Muscle of leg (tissue), 16 donors: ENCODE measurements at places on chromosomes 5 and 9. TPM values are rescaled to one million over a fixed set of nuclear protein-coding genes. Genes with fewer than 3 reads are reported as not detected.

- DNase-seq: no peak
Measured at GRCh38 chr9:89613912-89614892, 9.4 kb downstream of the GADD45G start.

- DNase-seq: no peak
Measured at GRCh38 chr5:165508861-165509260, 2003.4 kb downstream of the MAT2B start.

- no peak for DNase-seq
Measured at GRCh38 chr9:281741-282645, 67.3 kb downstream of the DOCK8 start.

GRCh38 chr9:121688681-121689080, 37.2 kb downstream of the DAB2IP start:
- no peak for DNase-seq

GRCh38 chr5:94329115-94329514, 289.3 kb downstream of the KIAA0825 start:
- no peak for DNase-seq

DNA sequence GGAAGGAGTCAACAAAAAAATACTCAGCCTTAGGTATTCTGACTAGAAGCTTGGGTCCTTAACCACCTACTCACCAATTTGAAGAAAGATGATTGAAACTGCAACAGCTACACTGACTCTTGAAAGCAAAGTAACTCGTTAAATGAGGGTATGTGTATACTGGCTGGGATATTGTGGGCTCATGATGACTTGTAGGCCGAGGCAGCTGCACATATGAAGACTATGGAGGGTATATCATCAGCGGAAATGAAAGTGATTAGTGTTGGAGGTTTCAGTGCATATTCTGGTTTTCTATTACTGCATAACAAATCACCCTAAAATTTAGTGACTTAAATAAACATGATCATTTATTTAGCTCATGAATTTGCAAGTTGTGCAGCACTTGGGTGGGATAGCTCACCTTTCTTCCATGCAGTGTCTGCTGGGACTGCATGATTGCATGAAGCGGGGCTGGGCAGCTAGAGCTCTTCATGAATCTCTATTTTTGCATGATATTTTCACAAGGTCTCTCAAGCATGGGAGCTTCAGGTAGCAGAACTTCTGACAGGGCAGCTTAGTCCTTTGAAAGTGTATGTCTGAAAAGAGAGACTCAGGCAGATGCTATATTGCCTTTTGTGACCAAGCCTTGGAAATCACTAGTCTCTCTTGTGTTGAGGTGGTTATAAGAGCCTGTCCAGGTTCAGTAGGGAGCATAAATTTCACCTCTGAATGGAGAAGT, 96.1 kb upstream of the CDKN2B start:
- DNase-seq: no peak

GRCh38 chr9:128054087-128054486, 13.0 kb downstream of the NAIF1 start:
- DNase-seq: no peak

MATR3 gene
- 255 TPM for total RNA-seq

- DNase-seq: peak; percentile 32
Measured at GRCh38 chr5:56840597-56840996, 25.2 kb downstream of the MAP3K1 start.
